ENCODE measurements at places on chromosomes 3 and 15. TPM values are rescaled to one million over a fixed set of nuclear protein-coding genes. Genes with fewer than 3 reads are reported as not detected.
A peak's percentile ranks its signal among the peaks of the same experiment; 100 is the strongest.

Gene STRIT1
- total RNA-seq, result not detected

- peaks cover 2% of the 10 kb centered on the region for H3K36me3 ChIP-seq
- H3K27me3 ChIP-seq, result no peaks in the 10 kb centered on the region
- no peak overlapping the region for H3K27ac ChIP-seq
- no peak overlapping the region for H3K4me3 ChIP-seq
- DNase-seq, result no peak
Observed at GRCh38 chr3:20154928-20155327, 31.1 kb downstream of the SGO1 start.

Gene EPHA6
- total RNA-seq, result under 0.01 TPM

GRCh38 chr3:117995842-117996437 is 1038.7 kb downstream of the IGSF11 start:
- no peaks in the 10 kb centered on the region for H3K27me3 ChIP-seq
- DNase-seq, result no peak
- H3K36me3 ChIP-seq, result no peaks in the 10 kb centered on the region
- no peak overlapping the region for H3K27ac ChIP-seq
- peak overlapping the region; percentile 81 for H3K4me3 ChIP-seq
- H3K4me1 ChIP-seq, result no peaks in the 10 kb centered on the region

Gene CCDC54
- total RNA-seq, result not detected

- no peaks in the 10 kb centered on the region for H3K27me3 ChIP-seq
- H3K36me3 ChIP-seq, result no peaks in the 10 kb centered on the region
- no peak overlapping the region for H3K27ac ChIP-seq
- peak; percentile 44 for DNase-seq
- no peak overlapping the region for H3K4me3 ChIP-seq
Observed at GRCh38 chr15:85499371-85499887, 119.0 kb downstream of the AKAP13 start.

- no peaks in the 10 kb centered on the region for H3K36me3 ChIP-seq
- no peak overlapping the region for H3K27ac ChIP-seq
- H3K27me3 ChIP-seq, result no peaks in the 10 kb centered on the region
- H3K4me3 ChIP-seq, result no peak overlapping the region
- H3K4me1 ChIP-seq, result no peaks in the 10 kb centered on the region
Observed at GRCh38 chr3:169363318-169364265, 299.9 kb downstream of the MECOM start.

All from fibroblast of lung (primary cell).